Pulmonary artery endothelial cell (primary cell): ENCODE measurements at places on chromosomes 4 and X.

- DNase-seq = no peak
Measured at GRCh38 chr4:63618883-63619718, 790.1 kb downstream of the TECRL start.

DNA sequence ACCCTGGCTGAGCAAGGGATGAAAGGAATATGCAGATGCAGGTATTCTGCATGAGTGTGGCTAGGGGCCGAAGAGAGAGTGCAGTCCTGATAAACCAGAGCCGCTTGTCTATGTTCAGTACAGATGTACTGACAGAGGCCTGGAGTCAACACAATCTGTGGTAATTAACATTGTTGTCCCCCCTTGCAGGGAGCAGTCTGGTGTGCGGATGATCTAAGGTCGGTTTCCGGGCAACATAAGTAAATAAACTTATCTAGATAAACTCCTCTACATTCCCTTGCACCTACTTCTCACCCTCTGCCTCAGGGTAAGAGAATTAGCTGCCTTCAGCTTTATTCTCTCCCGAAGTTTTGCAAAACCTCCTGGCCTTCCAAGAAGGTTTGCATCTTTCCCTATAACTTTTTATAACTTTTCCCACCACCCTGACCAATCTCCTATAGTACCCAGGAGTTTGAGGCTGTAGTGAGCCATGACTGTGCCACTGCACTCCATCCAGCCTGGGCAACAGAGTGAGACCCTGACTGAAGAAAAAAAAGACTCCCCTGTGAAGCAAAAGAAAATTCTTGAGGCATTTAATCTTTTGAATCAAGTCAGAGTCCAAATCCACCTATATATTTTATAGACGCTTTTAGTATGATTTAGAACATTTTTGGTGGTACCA, 26.6 kb downstream of the SNX25 start:
- no peak for DNase-seq

DNA sequence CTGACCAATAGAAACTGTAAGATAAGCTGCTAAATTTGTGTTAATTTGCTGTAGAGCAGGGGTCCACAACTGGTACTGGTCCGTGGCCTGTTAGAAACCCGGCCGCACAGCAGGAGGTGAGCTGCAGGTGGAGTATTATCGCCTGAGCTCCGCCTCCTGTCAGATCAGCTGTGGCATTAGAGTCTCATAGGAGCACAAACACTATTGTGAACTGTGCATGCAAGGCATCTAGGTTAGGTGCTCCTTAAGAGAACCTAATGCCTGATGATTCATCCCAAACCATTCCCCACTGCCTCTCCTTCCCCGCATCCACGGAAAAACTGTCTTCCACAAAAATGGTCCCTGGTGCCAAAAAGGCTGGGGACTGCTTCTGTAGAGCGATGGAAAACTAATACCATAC, 19.7 kb downstream of the FBXW7 start:
- DNase-seq = no peak

DNA sequence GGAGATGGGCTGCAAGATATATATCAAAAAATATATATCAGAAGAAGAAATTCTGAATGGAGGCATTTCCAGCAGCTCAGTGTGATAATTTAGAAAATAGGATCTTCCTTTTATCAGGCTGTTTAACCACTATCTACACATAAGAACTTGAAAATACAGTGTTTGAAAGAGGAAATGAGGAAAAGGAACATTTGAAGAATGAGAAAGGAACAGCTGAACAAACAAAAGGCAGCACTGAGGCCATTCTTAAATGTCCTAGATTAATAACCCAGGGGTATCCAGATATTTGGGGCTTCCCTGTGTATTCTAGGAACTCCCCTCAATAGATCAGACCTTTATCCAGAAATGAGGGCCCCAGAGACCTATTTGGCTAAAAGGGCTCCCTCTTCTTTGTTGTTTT, 4.1 kb downstream of the SLC39A8 start:
- DNase-seq = no peak

GRCh38 chr4:113908829-113909228, 70.6 kb downstream of the ARSJ start:
- no peak for DNase-seq

- DNase-seq = no peak
Measured at GRCh38 chr4:188091-188490, 63.8 kb downstream of the ZNF718 start.
